ENCODE measurements at places on chromosomes 6 and 20.

GRCh38 chr6:5112066-5112799 is 27.1 kb downstream of the PPP1R3G start:
- no peak for DNase-seq

GRCh38 chr6:37653933-37654565 is 43.6 kb downstream of the MDGA1 start:
- no peak for DNase-seq

- no peak for DNase-seq
Observed at GRCh38 chr20:24873025-24873620, 75.9 kb upstream of the CST7 start.

- DNase-seq = no peak
Observed at GRCh38 chr6:106083618-106084017, 2.5 kb upstream of the PRDM1 start.

GRCh38 chr6:107129370-107129925 is 14.1 kb upstream of the BEND3 start:
- no peak for DNase-seq

- DNase-seq = no peak
Observed at GRCh38 chr6:23349521-23350147, 776.4 kb upstream of the NRSN1 start.

DNA sequence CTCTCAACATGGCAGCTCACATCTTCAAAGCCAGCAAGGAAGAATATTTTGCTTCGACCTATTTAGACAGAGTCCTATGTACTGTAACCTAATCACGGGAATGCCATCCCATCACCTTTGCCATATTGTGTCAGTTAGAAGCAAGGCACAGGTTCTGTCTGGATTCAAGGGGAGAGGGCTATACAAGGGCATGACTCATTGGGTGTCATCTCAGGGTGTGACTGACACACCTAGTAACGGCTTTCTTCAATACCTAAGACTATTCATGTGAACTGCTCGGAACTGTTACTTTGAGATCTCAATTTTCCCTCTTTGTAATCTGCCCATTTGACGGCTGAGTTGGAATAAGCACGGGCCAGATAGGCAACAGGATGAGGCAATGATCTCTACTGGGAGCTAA is 135.6 kb upstream of the HDGFL1 start:
- no peak for DNase-seq
